Naive thymus-derived CD4-positive, alpha-beta T cell (primary cell): ENCODE measurements at places on chromosomes 1 and 21.
A peak's percentile ranks its signal among the peaks of the same experiment; 100 is the strongest.

GRCh38 chr1:55504306-55504731 lies 289.2 kb upstream of the USP24 start:
- DNase-seq: no peak

GRCh38 chr1:156378557-156378956 lies 9.5 kb downstream of the RHBG start:
- no peak for DNase-seq

DNA sequence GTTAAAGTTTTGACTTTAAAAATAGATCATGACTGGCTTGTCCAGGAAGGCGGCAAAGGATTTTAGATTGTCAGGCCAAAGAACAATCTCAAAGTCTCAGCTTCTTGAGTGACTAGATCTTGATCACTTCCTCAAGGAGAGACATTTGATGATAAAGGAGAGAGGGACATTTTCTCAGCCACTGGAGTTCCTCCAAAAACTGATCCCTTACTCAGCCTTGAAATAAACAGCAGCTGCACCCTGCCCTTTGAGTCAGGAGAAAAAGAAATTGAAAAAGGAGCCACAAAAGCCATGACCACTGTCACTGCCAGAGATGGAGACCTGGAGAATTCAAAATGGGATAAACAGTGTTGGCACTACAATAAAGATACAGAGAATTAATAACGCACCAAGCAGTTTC lies 288.4 kb upstream of the PRMT6 start:
- no peak for DNase-seq

DNA sequence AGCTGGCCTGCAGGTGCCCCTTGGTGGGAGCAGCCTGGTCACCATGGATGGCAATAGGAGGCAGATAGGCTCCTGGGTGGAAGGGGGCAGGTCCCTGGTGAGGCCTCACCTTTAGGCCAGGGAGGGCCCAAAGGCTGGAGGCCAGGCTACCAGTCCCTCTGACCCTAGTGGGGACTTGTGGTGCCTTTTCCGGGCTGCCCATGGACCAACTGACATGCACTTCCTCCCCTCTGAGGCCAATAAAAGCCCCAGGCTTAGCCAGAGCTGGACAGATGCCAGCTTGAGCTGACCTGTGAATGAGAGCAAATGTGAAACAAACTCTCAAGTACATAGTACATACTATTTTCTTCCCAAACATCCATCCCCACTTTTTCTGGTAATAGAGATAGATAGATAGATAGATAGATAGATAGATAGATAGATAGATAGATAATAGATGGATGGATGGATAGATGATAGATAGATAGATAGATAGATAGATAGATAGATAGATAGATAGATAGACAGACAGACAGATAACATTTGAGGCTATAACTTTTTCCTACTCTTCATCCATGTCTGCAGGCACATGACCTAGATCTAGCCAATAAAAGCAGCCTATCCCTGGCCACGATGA lies 9.2 kb upstream of the CTTNBP2NL start:
- DNase-seq: no peak

- no peak for DNase-seq
These were observed 350.9 kb downstream of the ST6GALNAC3 start for GRCh38 chr1:76425201-76426145.

DNA sequence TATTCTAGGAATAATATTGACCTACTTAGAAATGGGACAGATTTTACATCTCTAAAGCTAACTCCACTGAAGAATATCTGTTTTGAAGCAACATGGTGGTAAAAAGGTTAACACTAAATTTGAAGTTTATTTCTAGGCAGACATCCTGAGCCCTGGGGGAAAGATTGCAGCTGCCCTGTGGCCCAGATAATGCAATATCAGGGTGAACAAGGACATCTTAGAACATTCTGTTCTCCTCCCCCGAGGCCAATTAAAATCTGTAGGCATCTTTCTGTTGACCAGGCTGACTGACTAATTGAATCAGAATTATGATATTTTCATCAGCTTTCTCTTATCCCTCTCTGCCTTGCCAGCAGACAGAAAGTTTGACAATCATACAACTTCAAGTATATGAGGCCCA lies 149.8 kb upstream of the DUSP10 start:
- DNase-seq: no peak

GRCh38 chr1:210691039-210691610 lies 362.4 kb downstream of the HHAT start:
- DNase-seq: no peak

DNA sequence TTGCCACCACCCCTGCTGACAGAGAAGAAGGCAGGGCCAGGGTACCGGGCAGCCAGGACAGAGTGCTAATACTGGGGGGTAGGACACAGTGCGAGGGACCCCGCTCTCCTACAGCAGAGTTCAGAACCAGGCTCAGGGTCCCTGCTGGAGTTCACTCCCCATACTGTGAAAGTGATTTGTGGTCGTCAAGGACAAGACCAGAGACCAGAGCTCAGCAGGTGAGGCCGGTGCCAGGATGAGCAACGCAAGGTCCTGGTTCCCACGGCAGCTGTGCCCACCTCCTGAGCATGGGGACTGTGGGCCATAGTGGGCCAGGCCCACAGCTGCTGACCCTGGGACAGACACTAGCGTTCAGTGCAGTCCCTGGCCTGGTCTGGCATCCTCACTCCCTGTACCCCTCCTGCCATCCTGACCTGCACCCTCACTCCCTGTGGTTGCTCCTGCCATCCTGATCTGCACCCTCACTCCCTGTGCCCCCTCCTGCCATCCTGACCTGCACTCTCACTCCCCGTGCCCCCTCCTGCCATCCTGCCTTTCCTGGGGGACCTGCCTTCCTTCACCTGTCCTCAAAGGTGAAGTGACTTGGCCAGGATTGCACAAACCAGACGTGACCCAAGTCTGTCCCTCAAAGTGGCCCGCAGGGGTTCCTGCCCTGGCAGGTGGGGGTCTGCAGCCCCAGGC lies 13.8 kb upstream of the PTTG1IP start:
- DNase-seq: no peak

- DNase-seq: peak; percentile 47
These were observed 829 bp downstream of the SPEN start for GRCh38 chr1:15848143-15848928.

GRCh38 chr1:234683127-234683860 lies 73.3 kb upstream of the IRF2BP2 start:
- no peak for DNase-seq

DNA sequence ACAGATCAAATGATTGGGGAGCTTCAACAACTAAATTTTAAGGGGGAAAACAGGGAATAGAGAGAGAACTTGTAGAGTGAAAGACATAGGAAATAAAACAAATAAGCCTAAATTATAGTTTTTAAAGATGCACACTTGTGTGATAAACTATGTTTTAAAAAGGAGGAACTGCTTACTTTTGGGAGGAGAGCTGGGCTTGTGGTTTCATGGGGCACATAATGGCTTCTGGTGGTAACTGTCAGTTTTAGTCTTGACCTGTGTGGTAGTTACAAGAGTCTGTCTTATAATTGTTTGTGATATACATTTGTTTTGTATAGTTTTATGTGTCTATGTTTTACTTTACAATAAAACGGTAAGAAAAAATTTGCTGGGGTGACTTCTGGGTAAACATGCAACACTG lies 165.3 kb downstream of the COL24A1 start:
- DNase-seq: no peak

DNA sequence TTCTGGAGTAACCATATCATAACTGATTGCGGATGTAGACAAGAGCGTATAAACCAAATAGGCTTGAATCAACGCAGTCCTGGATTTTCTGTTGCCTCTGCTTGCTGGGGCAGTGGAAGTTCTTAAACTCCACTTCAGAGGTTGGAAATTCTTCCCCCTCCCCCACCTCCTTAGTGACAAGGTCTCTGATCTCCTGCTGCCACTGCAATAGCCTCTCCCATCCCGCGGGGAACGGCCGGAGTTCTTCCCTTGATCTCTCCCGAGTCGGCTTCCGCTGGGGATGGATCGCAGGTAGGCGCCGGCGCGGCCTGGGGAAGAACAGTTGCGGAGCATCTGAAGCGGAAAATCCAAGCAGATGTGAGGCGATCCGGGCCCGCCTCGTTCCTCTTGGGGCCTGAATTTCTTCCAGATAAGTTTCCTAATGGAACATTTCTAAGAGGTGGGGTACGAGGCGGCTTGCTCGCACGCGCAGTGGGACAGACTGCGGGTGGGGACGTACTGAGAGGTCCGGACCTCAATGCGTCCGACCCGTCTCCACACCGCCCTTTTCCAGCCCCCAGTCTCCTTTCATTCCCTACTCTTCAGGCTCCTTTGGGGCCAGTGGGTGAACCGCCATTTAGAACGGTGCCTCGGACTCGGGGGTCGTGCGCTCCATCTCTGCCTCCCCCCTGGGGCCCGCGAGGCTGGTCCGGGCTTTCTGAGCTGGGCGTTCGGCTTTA lies 3.1 kb upstream of the SIM2 start:
- no peak for DNase-seq

DNA sequence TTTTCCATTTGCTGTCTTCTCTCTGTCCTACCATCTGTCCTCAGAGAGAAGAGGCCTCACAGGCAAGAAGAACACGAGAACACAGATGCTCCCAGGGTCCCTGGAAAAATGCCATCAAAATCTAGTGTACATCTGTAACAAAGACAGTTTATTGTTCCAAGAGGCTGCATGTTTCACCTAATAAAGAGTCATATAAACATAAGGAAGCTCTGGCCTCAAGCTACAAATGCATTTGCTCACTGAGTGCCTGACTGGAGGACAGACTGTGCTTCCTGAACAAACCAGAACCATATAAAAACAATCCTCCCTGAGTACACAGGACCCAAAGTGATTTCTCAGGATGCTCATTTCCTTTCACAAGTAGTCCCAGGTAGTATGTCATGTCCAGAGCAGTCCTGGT lies 76.3 kb upstream of the SLC44A3 start:
- DNase-seq: no peak

DNA sequence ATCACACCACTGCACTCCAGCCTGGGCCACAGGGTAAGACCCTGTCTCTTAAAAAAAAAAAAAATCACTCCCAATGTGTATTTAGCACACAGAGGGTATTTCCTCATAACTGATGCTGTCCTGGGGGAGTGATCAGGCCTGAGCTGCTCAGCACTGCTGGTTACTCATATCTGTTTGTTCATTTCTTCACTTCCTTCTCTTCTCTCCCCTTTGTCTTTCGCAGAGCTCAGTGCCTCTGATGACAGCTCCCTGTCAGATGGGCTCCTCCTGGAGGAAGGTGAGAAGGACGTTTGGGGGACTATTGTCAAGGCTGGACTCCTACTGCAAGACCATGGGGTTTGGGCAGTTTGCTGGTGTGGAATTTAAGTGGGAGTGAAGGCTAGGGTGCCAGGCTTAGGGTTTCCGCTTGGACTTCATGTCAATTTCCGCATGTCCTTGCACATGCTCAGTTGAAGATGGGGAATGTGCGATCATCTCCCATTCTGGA lies 13.0 kb downstream of the INAVA start:
- DNase-seq: no peak

DNA sequence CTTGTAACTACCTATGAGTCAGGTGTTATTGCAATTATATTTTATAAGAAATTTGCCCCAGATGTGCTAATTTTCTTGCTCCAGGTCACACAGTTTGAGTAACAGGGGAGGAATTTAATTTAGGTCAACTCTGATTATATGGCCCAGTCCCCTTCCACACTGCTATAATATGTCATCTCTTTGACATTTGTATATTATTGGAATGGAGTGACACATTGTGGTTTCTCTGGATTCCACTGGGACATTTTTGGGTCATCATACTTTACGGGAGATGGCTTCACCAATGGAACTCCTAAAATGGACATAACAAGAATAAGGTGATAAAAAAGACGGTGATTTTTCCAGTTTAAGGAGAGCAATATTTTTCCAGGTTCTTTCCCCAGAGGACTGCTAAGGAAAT lies 191.2 kb downstream of the DISC1 start:
- DNase-seq: no peak

GRCh38 chr1:60436186-60436585 lies 362.6 kb upstream of the C1orf87 start:
- DNase-seq: no peak
